ENCODE measurements at places on chromosomes 13 and 19. TPM values are rescaled to one million over a fixed set of nuclear protein-coding genes. Genes with fewer than 3 reads are reported as not detected.

Gene KLK3
- not detected for total RNA-seq

Gene ENOX1
- total RNA-seq, result 29.7 TPM

Gene YJU2
- 10.3 TPM for total RNA-seq

Gene AXL
- total RNA-seq, result 7.1 TPM

Gene STAP2
- total RNA-seq, result 0.98 TPM

Gene LRRC4B
- 67.4 TPM for total RNA-seq

Gene IGFL1
- not detected for total RNA-seq

Gene CCDC8
- total RNA-seq, result 2.5 TPM

Data from temporal lobe (tissue), 4 donors.